Skeletal muscle cell (primary cell): ENCODE measurements at places on chromosomes 16 and 17.

DNA sequence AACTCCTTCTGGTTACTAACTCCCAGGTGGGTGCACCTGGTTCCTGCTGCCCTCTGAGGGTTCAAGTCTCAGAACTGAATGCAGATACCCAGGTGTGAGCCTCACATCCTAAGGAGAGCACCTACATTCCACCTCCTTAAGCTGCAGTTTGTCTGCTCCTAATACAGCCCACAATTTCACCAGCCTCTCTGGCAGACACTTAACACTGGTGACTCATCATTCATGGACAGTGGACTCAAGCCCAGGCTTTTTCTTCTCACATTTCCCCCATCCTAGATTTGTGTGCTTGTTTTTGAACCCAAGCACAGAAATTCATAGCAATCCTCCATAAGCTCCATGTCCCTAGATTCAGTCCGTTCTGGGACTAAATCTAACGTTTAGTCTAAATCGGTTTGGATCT lies 7.0 kb upstream of the MAF start:
- DNase-seq: no peak

- DNase-seq: peak; percentile 72
These were observed 111.6 kb upstream of the HAS3 start for GRCh38 chr16:68993885-68994284.

DNA sequence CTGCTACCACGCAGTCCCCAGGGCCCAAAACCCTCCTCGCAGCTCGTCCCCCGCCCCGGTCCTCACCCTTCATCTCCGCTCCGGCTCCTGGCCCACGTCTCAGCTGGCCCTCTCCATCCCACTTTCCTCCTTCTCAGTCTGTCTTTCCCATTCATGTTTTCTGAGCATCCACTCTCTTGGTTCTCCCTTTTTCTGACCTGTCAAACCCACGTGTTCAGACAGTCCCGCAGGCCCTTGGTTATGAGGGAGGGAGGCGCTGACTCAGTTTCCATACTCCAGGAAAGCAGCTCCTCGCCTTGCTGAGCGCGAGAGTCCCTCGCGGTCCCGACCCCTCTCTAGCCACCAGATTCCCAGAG lies 392 bp upstream of the HID1 start:
- no peak for DNase-seq

GRCh38 chr17:50884439-50885311 lies 18.5 kb upstream of the TOB1 start:
- no peak for DNase-seq

DNA sequence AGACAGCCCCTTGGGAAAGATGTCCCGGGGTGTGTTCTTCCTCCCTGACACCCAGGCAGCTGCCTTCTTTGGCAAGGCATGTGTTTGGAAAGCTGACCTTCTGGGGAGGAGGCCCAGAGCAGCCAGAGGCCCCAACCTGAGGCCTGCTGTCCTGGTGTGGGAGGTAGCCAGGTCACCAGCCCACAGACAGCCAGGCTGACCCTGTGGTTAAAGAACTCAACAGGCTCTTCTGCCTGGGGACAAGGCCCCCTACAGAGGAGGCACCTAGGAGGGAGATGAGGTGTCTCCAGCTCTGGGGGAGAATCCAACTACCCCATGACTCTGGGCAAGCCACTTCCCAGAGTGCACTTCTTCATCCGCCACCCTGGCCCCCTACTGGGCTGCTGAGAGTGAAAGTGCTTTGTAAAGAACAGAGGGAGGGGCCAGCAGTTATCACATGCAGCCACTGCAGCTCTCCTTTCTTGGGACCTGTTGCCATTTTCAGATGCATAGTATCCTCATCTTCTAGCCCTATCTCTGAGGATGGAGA lies 13.1 kb upstream of the SREBF1 start:
- DNase-seq: no peak

DNA sequence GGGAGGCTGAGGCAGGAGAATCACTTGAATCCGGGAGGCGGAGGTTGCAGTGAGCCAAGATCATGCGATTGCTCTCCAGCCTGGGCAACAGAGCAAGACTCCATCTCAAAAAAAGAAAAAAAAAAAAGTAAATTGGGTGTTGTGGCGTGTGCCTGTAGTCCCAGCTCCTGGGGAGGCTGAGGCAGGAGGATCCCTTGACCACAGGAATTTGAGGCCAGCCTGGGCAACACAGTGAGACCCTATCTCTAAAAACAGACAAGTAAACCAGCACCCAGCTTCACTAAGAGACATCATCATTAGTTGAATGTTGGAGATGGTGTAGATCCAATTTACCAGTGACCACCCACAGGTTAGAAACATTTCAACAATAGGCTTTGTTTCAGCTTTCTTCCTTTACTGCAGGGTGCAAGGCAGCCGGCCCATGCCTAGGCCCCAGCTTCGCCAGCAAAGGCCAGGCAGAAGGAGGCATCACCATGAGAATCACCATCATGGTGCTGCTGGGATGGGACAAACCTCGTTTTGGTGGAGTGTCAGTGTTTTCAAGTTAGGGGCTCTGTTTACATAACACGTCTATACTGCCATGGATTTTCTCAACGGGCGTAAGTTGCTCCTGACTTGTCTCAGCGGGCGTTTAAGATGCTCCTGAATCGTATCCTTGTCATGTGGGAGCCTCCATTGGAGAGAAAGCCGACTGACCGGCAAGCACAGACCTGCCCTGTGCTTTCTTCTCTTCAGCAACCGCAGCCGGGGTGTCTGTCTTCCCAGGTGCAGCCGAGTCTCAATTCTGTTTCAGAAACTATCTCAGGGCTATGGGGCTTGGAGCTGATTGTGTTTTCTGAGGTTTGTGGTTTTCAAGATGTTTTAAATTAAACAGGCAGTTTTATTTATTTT lies 7.3 kb downstream of the TCF25 start:
- DNase-seq: no peak

DNA sequence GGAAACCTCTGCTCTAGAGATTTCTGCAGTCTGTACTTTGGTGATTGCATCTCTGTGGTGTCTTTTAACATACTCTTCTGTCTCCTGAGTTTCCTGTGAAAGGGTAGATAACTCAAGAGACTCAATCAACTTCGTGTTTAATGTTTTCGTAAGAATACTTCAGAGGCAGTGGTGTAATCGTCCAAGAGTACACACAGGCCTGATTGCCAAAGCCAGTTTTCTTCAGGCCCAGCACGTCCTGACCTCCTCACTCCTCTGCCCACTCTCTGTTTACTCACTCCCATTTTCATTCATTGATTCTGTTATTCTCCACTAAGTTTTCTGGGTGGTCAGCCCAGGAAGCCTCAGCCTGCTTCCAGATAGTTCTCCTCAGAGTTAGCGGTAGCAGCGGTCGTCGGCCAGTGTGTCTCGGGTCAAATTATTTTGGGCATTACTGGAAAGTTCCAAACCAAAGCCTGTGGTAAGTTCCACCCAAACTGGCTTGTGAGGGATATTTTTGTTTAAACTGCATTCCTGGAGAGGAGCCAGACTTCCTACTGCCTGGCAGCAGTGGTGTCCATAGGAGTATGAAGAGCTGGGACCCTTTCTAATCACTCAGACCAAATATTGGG lies 293.2 kb downstream of the WWOX start:
- DNase-seq: no peak

DNA sequence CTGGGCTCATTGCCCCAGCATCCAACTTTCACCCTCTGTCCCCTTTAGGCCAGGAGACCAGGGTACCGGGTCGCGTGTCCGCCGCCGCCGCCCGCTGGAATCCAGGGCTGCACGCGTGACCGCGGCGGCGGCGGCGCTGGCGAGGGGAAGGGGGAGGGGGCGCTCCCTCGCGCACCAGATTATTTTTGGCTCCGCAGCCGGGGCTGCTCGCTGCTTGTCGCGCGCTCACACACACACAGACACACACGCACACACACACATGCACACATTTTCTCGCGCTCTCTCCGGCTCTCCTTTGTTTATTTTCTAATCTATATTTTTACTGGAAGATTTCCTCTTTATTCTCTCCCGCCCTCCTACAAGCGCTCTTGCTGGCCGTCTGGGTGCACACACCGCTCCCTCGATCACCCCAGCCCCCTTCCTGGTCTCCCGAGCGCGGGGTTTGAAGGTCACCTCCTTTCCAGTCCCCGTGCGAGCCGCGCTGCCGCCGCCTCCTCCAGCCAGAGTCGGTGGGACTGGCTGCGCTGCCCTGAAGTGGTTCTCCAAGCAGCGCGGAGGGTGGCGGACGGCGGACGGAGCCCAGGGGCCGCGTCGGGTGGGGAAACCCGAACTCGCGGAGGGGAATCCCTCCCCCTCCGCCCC lies 921.4 kb upstream of the EEF2KMT start:
- DNase-seq: no peak

DNA sequence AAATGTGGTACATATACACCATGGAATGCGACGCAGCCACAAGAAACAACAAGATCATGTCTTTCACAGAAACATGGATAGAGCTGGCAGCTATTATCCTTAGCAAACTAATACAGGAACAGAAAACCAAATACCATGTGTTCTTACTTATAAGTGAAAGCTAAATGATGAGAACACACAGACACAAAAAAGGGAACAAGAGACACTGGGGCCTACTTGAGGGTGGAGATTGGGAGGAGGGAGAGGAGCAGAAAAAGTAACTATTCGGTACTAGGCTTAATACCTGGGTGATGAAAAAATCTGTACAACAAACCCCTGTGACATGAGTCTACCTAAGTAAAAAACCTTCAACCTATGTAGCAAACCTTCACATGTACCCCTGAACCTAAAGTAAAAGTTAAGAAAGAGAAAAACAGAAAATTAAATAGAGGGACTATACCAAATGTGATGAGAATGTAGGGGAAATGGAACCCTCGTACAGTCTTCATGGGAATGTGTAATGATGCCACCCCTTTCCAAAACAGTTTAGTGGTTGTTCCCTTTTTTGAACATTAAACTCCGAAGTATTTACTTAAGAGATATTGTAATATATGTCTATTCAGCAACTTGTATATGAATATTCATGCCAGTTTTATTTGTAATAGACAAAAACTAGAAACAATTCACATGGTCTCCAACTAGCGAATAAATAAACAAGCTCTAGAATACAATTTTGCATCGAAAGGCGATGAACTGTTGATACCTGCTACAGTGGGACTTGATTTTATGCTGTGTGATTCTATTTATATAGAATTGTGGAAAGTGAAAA lies 33.9 kb downstream of the AHSP start:
- DNase-seq: no peak

- peak; percentile 69 for DNase-seq
These were observed at the start of gene CHD9NB for GRCh38 chr16:53052519-53053501. TSS of gene CHD9NB (minus strand) at chr16:53052897. CDS start at chr16:53044158, 8,739 bp downstream.

GRCh38 chr17:32623196-32623595 lies 136.4 kb downstream of the CDK5R1 start:
- DNase-seq: no peak

DNA sequence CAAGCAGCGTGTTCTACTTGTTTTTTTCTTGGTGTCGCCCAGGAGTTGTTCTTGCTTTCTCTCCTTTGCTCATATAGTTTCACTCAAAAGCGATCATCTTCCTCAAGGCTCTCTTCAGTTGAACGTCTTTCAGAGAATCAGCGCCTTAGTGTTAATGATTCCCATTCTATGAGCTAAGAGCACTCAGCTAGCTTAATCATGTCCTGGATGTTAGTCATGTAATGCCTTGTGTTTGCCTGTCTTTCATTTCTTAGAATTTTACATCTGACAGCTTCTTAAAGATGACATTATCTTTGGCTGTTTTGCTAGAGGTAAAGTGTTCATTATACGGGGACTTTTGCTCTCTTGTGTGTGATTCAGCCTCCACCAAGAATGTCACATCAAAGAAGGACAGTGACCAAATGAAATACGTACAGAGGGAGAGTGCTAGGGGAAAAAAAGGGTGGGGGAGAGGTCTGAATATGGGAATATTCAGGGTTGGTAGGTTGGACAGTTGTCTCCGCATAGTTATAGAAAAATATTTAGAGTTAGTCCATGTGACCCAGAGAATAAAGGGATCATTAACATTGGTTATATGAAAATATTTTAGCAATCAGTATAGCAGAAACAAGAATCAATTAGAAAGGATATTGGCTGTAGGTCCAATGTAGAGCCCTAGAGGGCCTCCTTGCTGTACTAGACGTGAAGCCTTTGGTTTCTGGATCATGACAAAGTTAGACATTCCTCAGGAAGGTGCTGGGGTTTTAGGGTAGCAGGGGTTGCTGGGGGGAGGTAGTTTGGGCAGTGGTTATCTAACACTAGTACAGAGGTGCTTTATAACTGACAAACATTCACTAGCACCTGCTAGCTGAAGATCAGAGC lies 31.9 kb upstream of the ANKFN1 start:
- no peak for DNase-seq

GRCh38 chr17:81080019-81080418 lies 45.1 kb downstream of the BAIAP2 start:
- DNase-seq: no peak

GRCh38 chr17:35477248-35477647 lies 28.7 kb upstream of the SLFN13 start:
- DNase-seq: no peak

GRCh38 chr16:521381-522210 lies 5.9 kb upstream of the CAPN15 start:
- DNase-seq: no peak

DNA sequence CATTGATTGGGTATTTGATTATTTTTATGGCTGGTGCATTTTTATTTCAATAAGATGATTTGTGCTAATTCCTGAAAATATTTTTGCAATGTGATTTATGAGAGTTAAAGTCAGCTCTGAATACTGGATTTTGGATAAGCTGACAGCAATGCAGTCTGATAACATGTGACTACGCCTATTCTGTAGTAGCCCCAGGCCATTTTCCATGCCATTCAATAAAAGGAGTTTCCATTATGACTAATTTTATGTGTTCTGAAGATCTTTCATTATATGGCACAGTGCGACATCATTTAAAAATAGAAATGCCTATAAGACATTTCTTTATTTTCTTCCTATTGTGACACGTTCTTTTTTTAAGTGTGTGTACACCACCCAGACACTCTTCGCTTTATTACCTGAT lies 46.3 kb downstream of the KCNJ2 start:
- DNase-seq: no peak

GRCh38 chr16:81394966-81395655 lies 49.5 kb upstream of the CMIP start:
- DNase-seq: no peak

DNA sequence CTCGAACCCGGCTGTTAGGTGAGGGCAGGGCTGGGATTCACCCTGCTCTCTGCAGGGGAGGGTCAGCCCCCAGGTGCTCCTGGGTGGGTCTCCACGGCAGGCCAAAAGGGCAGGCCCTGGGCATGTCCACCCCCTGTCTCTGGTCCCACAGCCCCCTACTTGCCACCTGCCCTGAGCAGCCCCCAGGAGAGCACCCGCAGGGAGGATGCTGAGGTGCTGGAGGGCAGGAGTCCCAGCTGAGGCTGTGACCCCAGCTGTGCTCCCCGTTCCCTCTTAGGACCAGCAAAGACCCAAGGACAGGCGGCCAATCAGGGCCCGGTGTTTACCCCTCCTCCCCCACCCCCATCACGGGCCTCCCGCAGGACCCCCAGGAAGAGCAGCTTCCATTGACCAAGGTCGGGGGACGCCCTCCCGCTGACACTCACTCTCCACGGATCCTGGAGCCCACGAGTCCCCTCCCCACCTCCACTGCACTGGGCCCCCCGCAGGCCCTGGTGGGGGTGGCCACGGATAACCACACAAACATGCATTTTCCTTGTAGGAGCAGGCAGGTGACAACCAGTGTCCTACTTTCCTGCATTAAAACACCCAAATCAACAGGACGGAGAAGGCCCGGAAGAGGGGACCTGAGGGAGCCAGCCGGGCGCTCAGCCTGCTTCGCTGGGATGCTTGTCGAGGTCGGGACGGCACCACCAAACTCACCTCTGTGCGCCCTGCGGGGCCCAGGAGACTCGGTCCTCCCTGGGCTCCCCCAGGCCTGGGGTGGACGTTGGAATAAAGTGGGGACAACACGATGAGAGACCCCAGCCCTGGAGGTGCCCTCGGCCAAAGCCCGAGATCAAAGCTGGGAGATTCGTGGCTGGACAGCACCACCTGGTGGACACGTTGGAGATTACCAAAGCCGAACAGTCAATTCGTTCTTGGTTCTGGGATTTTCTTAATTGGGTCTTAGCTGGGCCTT lies 22.5 kb upstream of the ENPP7 start:
- no peak for DNase-seq
